ENCODE measurements at places on chromosomes 11 and 22.

DNA sequence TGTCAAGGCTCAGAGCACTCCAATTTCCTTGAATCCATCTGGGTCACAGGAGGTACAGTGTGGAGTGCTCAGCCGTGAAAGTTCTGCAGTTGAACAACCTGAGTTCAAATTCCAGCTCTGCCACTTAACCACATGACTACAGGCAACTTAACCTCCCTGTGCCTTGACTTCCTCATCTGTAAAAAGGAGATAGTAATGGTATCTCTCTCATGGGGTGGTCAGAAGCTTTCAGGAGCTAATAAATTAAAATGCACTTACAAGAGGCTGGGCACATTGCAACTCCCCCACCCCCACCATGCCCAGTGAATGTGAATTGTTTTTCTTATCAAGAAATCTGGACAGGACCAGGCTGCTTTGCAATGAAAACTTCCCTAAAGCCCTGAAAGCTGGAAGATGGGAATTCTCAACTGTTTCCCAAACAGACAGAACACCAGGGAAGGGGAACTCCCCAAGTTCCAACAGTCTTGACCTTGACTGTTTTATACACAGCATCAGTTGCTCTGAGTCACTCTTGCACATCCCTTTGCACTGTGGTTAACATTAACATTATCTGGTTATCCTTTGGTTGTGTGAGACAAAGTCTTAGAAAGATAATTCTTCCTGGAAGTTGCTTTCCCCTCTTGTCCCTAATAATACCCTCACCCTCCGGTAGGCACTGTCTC, 137.0 kb downstream of the SLC1A2 start:
- DNase-seq = no peak

DNA sequence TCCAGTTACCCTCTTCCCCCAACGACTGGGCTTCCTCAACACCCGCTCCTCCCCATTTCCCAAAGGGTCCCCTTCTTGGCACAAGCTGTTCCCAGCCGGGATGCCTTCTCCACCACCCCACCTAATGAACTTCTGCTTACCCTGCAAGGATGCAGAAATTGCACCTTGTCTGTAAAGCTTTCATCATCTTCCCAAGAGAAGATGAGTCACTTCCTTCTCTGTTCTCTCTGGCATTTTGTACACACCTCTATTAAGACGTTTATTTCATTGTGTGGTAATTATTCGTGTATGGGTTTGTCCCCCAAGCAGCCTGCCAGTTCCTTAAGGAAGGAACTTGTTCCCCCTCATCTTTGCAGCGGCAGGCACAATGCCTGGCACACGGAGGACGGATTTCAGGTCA, 351.1 kb downstream of the CADM1 start:
- no peak for DNase-seq

- no peak for DNase-seq
These were observed 5.5 kb upstream of the RGL4 start for GRCh38 chr22:23685205-23685784.

GRCh38 chr11:60914633-60915247, 782 bp downstream of the TMEM109 start:
- peak; percentile 58 for DNase-seq

Measured in NK-92 treated with Interleukin-12 subunit alpha and Interleukin-12 subunit beta, amount 100 ng/mL, for 24 hours (cell line).